Amniotic epithelial cell (primary cell): ENCODE measurements at places on chromosomes 12 and 14.

- no peak for DNase-seq
Observed at GRCh38 chr12:105025890-105026289, 39.8 kb downstream of the NOPCHAP1 start.

GRCh38 chr12:91991399-91992187 lies 154.1 kb downstream of the BTG1 start:
- peak; percentile 69 for DNase-seq

DNA sequence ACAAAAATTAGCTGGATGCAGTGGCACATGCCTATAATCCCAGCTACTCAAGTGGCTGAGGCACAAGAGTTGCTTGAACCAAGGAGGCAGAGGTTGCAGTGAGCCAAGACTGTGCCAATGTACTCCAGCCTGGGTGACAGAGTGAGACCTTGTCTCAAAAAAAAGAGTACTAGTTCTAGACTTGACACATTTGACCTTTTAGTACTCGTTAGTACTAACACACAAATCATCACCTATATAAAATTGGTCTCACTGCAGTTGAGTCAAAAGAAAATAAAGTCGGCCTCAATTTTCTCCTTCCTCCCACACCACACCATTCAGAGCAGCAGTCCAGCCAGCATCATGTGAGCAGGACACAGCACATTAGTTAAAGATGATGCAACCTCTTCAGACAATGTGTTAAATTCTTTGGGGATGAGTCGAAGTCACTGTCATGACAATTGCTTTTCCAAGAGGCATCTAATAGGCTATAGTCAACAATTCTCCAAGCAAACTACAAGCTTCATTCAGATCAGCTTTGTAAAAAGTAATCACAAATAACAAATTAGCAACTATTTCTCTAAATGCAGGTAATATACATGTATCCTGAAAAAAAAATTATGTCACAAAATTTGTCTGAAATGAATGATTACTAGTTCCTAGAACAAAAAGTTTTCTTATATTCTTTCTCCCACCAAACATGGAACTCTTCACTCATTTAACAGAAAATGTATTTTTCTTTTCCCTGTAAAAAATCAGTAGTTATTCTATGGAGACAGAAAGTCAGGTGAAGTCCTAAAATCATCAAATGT lies 55.6 kb downstream of the CLIP1 start:
- peak; percentile 93 for DNase-seq

DNA sequence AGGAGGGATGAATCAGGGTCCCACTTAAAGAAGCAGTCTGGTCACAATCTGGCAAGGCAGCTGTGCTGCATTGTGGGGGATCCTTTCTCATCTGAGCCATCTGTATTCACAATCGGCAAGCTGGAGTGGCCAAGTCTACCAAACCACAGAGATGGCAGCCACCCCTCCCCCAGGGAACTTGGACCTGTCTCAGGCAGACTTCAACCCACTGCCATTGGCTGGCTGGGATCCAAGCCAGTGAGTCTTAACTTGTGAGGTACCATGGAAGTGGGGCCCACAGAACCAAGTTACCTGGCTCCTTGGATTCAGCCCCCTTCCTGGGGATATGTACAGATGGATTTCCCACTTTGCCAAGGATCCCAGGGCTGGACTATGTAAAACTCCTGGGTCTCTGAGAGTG lies 196.8 kb downstream of the SLC16A7 start:
- DNase-seq = no peak

DNA sequence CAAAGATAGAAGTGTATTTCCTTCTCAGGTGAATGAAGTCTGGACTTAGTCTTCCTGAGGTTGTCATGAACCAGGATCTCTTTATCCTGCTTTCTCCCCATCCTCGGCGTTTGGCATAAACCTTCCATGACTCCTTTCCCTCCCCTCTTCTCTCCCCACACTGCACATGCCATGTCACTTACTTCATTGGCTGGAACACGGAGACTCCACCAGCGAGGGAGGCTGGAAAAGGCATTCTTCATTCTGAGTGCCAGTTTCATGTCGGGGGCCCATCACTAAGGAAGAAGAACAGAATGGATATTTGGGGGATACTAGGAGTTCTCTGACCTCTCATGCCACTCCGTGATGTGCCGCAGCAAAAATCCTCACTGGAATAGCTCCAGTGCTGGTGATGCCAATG lies 105.6 kb downstream of the VCPKMT start:
- DNase-seq = no peak

DNA sequence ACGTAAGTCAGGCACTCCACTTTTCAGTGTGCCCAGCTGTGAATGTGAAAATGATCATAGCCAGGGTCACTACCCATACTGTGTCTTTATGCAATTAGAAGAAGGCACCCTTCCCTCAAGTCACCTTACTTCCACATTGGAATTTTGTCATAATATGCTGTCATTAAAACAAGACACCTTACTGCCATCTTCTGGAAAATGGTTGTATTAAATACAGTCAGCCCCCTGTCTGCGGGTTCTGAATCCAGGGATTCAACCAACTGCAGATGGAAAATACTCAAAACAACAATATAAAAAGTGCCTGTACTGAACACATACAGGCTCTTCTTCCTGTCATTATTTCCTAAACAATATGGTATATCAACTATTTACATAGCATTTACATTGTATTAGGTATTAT lies 70.2 kb upstream of the TBX5 start:
- peak; percentile 5 for DNase-seq

DNA sequence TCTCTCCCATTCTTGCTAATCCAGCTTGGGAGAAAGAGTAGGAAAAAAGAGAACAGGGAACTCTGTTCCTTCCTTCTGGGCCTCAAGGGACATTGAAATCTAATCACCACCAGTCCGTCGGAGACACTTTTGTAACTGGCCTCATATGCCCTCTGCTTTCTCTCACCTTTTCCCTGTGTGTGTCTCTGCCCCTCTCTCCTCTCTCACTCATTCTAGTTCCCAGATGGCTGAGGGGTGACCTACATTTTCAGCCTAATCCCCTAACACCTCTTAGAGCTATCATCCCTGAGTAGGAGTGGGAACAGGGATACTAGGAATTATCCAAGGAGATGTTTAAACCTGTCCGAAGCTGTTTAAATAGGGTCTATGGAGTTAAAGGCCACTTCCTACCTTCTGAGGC lies 8.9 kb upstream of the PCK2 start:
- no peak for DNase-seq

DNA sequence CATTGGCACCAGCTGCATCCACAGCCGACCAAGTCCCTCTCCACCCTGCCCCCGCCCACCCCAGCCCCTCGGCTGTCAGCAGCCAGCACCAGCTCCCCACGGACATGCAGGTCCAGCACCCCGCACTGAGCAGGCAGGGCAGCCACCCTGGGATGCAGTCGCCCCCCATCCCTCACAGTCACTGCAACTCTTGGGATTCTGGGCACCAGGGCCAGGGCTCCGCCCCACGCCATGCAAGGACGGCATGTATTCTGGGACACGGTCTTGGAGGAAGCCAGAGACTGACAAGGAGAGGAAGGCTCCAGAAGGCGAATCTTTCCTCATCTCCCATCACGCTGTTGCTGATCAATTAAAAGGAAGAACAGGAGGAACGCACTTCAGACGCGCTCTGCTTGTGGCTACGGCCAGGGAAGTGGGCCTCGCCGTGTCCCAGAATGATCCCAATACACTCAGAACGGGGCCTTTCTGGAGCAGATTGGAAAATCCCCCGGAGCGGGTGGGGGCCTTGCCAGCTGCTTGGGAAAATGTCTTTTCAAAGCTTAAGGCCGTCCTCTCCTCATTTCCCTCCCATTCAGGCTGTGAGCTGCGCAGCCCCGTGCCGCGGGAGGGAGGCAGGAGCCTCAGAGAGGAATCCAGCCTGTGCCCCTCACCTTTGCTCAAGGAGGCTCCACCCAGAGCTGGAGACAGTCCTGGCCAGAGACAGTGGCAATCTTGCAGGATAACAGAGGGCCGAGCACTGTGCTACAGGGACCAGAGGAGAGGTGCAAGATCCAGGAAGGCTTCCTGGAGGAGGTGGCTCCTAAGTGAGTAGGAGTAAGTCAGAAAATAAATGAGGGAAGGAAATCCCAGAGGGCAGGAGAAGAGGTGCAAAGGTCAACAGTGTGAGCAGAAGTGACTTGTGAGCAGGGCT lies 54.1 kb upstream of the DIO3 start:
- DNase-seq = no peak

DNA sequence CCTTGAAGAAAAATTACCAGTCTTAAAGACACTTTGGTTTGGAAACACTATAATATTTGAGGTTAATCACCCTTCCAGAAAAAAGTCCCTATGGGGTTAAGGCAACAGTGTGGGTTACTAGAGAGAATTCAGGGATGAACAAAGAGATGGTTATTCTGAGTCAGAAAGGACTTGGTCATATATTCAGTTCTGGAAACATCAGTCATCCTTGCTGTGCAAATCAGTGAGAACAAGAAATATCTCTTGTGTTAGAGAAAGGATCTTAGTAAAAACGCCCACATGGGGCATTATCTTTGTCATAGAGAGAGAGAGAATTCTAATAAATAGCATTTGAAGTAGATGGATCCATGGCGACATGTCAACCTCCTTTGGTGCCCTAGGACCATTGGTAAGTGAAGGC lies 59.4 kb upstream of the E2F7 start:
- peak; percentile 20 for DNase-seq

GRCh38 chr12:122226366-122227125 lies 694 bp upstream of the DIABLO start:
- DNase-seq = no peak

DNA sequence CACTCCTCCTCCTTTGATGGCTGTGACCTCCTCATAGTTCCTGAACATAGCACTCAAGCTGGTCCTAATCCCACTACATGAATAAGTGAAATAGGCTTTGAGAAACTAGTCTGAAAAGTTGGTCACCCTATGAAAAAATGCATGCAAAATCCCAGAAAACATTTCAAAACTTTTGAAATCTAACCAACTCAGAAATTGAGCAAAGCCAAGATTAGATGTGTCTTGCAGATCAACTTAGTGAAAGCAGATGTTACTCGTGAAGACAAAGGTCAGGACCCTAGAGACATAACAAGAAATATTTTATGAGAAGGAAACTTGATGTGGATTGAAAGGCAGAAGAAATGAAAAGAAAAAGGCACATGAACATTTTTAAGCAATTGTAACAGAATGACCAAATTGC lies 63.3 kb downstream of the TSHR start:
- no peak for DNase-seq

GRCh38 chr12:64058541-64059265 lies 163.4 kb downstream of the KICS2 start:
- no peak for DNase-seq

DNA sequence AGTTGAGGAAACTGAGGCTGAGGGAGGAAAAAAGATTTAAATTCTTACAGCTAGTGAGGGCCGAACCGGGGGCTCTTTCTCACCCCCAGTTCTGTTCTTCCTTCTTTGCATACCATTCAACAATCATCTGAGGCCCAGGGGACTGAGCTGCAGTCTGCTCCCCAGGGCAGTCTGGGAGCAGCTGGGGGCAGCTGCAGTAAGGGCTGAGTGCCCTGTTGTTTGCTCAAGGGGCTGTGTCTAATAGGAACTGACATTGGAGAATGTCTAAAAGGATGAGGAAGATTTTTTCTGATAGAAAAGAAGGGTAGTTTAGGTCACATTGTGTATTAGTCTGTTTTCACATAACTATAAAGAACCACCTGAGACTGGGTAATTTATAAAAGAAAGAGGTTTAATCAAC lies 42.2 kb downstream of the SLC17A8 start:
- no peak for DNase-seq

GRCh38 chr12:23891115-23891514 lies 58.4 kb downstream of the SOX5 start:
- no peak for DNase-seq

GRCh38 chr14:93733231-93733630 lies 55.1 kb downstream of the PRIMA1 start:
- DNase-seq = no peak
